Activated CD4-positive, alpha-beta memory T cell treated with anti-CD3 and anti-CD28 coated beads for 36 hours (primary cell): ENCODE measurements at places on chromosomes 13 and 19.

DNA sequence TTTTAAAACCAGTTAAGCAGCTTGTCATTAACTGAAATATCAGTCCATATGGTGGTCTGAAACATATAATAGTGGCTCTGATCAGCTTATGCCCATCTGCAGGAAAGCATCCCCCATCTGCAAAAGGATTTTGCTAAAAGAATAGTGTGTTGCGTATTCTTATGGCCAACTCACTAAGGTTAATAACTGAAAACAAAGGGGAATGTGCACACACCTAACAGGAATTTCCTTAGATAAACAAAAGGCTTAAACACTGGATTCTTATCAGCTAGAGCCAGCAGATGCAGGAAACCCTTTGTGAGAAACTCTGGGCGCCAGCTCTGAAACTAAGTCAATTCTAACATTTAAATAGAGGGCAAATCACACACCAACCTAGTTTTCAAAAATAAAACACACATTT is 22.1 kb downstream of the VPS36 start:
- H3K27ac ChIP-seq, result no peak overlapping the region
- no peak for DNase-seq
- no peaks in the 10 kb centered on the region for H3K4me1 ChIP-seq
- no peak overlapping the region for H3K4me3 ChIP-seq
- peaks cover 42% of the 10 kb centered on the region for H3K36me3 ChIP-seq

DNA sequence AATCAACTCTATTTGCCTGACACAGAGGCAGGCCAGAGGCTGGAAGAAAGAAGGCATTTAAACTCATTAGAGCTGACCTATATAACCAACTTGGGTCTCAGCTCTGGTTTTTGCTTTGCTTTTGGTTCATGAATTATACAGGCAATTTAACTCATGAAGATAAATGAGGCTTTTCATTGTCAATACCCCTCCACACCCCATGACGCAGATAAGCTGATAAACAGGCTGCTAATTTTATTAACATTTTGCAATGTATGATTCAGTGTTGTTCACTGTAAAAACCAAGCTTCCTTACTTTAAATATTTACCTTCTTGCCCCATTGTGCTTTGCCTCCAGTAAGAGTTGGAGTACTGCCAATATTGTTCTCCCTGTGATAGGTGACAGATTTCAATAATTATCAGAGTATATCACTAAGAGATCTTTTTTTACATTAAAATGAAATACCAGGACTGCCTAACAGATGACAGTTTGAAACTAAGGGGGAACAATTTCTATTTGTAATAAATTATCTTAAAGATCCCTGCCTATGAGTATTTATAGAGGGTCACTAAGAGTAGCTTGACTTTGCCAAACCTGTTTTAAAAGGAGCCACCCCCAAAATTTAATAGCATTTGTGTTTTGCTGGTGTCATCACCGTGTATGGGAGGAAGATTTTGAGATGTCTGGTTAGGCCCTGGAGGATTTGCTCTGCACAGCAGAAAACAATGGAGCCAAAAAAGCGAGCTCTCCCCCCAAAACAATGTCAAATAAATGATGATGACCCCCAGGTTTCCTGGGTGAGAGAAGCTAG is 472.7 kb upstream of the NBEA start:
- no peaks in the 10 kb centered on the region for H3K4me1 ChIP-seq
- no peaks in the 10 kb centered on the region for H3K27me3 ChIP-seq
- no peaks in the 10 kb centered on the region for H3K36me3 ChIP-seq

DNA sequence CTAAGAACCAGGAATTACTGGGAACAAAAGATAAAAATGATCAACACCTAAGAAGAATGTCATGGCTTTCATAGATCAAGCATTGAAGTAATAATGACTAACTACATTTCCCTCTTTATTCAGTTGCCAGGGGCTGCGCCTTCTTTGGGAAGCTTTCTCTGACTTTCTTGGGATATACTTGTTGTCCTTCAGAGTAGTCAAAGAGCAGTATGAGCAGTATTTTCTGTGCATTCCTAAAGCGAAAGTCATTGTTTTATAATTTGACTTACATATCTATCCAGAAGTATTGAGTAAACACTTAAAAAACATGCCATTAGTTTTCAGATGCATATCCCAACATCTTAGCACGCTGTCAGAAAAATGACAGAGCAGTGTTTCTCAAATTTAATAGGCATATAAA is 2412.4 kb downstream of the PCDH9 start:
- H3K4me1 ChIP-seq, result no peaks in the 10 kb centered on the region
- no peaks in the 10 kb centered on the region for H3K27me3 ChIP-seq
- no peak for DNase-seq
- no peaks in the 10 kb centered on the region for H3K36me3 ChIP-seq
- no peak overlapping the region for H3K27ac ChIP-seq

- H3K27me3 ChIP-seq, result peaks cover 1% of the 10 kb centered on the region
- no peaks in the 10 kb centered on the region for H3K4me1 ChIP-seq
- no peak for DNase-seq
Observed at GRCh38 chr13:60647547-60647946, 250.5 kb downstream of the TDRD3 start.

DNA sequence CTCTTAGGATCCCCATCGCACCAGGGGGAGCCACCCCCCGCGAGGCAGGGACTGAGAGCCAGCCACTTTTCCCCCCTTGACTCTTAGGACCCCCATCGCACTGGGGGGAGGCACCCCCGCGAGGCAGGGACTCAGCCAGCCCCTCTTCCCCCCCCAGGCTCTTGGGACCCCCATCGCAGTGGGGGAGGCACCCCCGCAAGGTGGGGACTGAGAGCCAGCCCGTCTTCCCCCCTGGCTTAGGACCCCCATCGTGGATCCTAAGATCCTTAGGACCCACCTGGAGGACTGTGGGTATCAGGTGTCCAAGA is 365.2 kb upstream of the SPRY2 start:
- no peaks in the 10 kb centered on the region for H3K27me3 ChIP-seq
- H3K36me3 ChIP-seq, result no peaks in the 10 kb centered on the region
- no peaks in the 10 kb centered on the region for H3K4me1 ChIP-seq
